ENCODE measurements at places on chromosomes 12 and 14.

GRCh38 chr12:67357376-67358125 is 88.4 kb downstream of the CAND1 start:
- no peak for DNase-seq

DNA sequence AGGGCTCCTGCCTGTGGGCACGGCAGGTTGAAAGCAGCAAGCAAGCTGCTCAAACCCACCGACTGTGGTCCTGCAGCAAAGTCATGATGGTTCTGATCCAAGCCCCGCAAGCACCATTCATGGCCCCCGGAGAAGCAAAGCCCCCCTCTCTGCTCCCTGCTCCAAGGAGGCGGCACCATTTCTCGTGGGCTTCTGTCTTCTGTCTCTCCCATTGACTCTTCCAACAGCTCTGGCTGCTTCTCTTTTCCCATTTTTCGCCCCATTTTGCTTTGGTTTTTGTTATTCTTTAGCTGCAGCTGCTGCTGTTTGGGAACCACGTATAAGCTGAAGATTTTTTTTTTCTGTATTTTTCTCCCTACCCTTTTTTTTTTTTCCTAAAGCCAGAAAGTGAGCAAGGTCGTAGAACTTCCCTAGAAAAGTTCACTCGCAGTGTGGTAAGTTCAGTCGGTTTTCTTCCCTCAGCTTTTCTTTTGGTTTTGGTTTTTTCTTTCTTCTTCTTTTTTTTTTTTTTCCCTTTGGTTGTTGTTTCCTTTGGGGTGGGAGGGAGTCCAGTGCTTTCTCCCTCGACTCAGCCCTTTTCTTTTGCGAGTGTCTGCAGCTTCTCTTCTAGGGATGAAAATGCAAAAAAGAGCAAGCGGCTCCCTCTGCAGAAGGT is 354.1 kb downstream of the DPF3 start:
- no peak for DNase-seq

DNA sequence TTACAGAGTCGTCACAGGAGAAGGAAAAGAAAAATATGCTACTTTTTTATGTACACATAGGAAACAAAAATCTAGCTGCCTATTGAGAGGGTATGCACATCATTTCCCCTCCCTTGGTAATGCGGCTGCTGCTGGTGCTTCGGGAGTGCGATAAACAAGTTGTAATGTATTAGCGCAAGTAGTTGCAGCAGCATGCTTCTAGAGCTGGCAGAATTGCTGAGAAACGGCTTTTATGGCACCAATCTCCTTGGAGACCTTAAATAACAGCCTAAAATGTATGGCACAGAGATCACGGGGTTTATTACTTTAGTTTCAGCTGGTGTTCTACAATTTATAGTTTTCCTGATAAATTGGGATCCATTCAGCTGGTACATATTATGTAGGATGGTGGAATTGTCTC is 447.6 kb upstream of the TMPO start:
- DNase-seq = no peak

- no peak for DNase-seq
Observed at GRCh38 chr14:58061581-58061980, 90.4 kb downstream of the ARMH4 start.

DNA sequence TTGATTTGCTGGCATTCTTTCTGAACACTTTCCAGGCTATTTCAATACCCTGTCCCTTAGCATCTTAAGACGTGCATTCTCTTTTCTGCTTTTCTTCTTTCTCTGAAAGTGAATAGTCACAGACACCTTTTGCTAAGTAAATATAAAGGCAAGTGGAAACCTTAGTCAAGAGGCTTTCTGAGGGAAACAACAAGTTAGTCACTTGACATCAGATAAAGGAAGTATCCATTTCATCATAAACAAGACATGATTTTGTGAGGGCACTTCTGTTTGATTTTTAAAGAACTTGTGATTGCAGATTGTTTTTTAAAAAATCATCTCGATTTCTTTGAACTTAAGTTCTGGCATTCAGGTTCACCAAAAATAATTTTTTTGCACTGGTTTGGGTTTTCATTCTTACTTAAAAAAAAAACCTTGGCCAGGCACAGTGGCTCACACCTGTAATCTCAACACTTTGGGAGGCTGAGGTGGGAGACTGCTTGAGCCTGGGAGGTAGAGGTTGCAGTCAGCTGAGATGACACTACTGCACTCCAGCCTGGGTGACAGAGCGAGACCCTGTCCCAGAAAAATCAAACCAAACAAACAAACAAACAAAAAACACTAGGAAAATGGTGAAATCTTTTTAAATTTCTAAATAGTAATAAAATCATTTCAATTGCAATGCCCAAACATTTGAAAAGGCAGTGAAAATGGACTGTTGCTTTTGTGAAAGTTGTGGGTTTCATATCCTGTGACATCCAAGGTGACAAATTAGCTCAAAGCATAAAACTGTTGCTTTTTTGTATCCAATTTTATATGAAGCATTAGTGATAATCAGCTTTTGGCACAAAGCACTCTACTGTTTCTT is 8.3 kb upstream of the KLHL42 start:
- no peak for DNase-seq

GRCh38 chr14:36264595-36264994 is 55.8 kb downstream of the MBIP start:
- no peak for DNase-seq

- DNase-seq = no peak
Observed at GRCh38 chr12:70247653-70248199, 4.5 kb downstream of the CNOT2 start.

DNA sequence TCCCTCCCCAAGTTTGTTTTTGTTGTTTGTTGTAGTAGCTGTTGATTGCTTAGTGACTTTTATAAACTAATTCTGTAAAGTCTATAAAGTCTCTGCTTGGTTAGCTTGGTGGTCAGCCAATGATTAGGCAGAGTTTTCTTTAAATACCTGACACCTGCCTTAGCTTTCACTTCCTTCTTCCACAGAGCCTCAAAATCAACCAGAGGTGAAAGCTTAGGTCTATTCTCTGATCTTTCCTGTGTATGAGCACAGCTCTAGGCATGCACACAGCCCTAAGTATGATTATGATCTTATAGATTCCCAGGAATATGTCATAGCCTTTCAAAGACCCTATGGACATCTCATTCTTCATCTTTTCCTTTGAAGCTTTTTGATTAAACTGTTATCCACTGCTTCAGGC is 514.7 kb downstream of the AACS start:
- DNase-seq = no peak

GRCh38 chr14:77526266-77526665 is 27.6 kb upstream of the ISM2 start:
- no peak for DNase-seq

DNA sequence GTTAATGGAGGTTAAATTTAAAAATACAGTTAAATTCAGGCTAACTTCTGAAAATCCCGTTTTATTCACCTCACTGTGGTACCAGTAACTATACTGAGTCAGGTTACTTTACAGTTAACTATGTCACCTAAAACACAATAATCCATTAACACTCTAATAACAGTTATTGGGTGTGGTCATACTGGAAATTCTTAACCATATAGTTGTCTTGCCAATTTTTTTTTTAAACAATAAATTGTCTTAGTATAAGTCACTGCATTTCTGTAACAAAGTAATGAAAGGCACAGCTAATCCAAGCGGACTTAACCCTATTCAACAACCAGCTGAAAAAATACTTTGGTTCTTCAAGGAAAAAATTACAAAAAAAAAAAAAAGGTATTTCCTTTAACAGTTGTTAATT is 16.2 kb upstream of the PHLDA1 start:
- DNase-seq = no peak

GRCh38 chr14:68235011-68235410 is 415.4 kb downstream of the RAD51B start:
- no peak for DNase-seq

DNA sequence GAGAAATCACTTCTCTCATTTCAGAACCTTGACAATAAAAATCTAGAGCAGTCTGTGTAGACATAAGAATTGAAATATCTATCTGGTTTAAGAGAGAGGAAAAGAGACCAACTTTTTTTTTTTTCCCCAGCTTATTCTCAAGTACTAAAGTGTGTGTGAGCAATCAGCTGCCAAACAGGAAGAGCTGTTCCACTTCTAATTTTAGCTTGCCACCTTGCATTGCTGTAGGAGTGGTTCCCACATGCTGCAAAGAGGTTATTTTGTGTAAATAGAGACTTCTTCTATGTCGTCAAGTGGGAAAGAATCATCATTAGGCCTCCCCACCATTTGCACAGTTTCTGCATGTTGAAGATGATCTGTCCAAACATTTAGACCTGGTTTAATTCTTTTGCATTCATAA is 142.6 kb downstream of the NPAS3 start:
- no peak for DNase-seq

DNA sequence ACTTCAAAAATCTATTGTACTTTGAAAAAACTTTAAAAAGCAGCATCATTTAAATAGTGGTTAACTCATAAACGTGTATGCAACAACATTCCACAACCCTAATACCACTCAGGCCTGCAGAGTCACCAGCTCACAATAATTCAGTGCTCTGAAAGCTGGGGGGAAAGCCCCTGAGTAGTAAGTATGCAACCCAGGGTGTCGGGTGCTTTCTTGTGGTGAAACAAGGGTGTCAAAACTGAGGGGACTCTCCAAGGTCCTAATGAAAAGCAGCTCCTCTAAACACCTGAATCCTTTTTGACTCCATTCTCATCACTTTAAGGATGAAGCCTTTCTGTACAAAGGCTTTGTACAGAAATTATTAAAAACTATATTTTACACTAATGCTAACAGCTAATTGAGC is 33.7 kb downstream of the FGFR1OP2 start:
- DNase-seq = no peak

DNA sequence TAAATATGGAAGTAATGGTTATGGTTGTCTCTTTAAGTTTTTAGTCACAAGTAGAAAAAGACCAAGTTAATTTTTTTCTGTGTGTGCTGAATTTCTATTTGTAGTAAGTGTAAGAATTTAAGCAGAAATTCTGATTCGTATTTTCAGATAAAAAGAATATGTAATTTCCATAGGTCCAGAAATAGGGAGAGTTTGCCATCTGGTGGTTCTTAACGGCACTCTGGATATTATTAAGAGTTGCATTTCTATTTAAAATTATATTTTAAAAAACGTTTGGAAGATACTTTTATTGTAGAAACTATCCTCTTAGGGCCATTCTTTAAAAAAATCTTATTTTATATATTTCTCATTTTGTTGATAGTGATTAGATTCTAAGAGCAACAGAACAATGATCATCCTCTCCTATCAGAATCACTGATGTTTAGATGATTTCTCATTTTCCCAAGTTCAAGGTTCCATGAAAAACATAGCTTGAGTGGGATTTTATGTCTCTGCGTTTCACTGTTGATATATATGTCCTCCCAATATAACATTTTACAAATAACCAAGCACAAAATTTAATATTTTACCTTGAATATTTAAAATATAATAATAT is 88.3 kb downstream of the LRRK2 start:
- DNase-seq = no peak

- DNase-seq = no peak
Observed at GRCh38 chr14:89232265-89233070, 184.6 kb downstream of the FOXN3 start.

GRCh38 chr14:101772770-101773169 is 11.3 kb downstream of the PPP2R5C start:
- DNase-seq = no peak

GRCh38 chr14:91873471-91874415 is 6.4 kb upstream of the TC2N start:
- no peak for DNase-seq

DNA sequence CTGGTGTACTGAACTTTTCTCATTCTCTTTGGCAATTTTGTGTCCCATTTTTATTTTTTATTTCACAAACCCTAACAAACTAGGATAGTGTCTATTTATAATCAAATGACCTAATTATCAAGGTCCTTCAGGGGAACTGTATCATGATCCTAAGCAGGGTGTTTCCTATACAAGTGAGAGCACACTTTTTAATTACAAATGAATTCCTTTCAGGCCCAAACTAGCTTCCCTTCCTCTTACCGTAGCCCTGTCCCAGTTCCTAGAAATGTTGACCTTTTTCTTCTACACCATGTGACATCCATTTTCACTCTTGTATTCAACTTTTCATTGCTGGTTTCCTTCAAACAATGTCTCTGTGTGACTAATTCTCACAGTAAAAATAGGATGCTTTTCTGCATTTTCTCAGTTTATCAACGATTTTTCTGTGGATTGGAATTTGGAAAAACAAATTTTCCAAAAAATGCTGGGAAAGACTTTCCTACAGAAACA is 411.4 kb downstream of the CCDC91 start:
- no peak for DNase-seq

- DNase-seq = no peak
Observed at GRCh38 chr12:114340231-114340630, 65.7 kb downstream of the TBX5 start.

DNA sequence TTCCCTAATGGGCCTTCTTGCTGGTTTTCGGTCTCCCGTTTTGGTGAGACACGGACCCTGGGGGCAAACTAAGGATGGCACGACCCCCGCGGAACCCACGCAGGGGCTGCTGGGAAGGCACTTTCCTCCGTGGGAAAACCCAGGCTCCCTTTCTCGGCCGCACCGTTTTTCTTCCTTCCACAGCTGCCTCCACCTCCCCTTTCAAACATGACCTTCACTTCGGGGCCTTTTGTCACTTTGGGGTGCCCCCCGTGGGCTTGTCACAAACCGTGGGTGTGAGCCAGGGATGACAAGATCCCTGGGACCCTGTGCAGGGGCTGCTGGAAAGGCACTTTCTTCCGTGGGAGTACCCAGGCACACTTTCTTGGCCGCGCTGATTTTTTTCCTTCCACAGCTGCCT is 268.7 kb downstream of the ALG10 start:
- no peak for DNase-seq

GRCh38 chr14:65637780-65638179 is 225.2 kb downstream of the FUT8 start:
- DNase-seq = no peak

DNA sequence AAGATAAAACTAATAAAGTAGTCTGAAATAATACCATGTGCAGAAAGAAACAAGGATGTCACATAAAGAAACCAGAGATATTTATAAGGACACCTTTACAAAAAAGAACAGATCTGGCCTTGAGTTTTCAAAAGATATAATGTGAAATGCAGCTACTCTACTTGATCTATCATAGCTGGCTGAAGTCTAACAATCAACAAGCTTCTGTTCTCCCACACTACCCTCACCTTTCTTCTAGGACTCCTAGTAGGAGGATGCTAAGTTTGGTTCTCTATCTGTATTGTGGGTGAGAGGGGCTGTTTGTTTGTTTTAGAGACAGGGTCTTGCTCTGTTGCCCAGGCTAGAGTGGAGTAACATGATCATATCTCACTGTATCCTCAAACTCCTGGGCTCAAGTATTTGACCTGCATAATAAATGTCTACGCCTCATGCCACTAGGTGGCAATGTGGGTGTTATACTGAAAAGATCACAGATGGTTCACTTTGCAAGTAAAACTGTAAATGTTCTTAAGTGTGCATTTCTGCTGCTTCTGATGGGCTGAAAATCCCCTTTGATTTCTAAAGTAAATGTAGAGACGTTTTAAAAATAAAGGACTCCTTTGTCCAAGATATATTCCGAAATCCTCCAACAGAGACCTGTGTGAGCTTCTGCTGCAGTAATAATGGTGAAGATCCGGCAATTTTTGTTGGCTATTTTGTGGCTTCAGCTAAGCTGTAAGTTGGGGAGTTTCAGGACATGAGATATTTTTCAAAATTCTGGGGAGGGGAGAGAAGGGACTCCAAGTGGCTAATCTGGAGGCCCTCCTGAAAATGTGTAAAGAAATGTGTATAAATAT is 269.3 kb downstream of the DAD1 start:
- DNase-seq = no peak
